Daoy (cell line): ENCODE measurements at places on chromosomes 16 and 17. TPM values are rescaled to one million over a fixed set of nuclear protein-coding genes. Genes with fewer than 3 reads are reported as not detected.

TP53TG3 gene
- total RNA-seq, result 3.4 and 7.6 TPM in 2 replicates

CLEC18B gene
- total RNA-seq, result 2.9 TPM in 1 of 2 replicates, not detected in the other

DNA sequence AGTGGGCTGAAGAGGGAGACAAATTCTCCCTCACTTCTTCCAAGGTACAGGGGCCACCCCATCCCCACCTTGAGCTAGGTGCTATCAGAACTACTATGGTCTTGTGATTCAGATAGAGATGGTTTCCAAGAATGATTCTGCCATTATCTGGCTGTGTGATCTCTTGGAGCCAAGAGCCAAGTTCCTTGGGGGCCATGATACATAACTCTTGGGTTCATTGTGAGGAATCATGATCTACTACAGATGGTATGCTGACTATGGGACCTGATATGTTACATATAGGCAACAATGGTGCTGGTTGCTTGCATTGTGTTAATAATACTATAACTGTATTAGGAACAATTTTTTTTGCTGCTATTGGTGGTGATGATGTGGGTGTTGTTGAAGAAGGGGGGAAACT is 45.7 kb downstream of the DYNLRB2 start:
- no peak for DNase-seq

RNF222 gene
- total RNA-seq, result not detected in 2 replicates

USP43 gene
- total RNA-seq, result 0.80 and 1.7 TPM in 2 replicates

DNA sequence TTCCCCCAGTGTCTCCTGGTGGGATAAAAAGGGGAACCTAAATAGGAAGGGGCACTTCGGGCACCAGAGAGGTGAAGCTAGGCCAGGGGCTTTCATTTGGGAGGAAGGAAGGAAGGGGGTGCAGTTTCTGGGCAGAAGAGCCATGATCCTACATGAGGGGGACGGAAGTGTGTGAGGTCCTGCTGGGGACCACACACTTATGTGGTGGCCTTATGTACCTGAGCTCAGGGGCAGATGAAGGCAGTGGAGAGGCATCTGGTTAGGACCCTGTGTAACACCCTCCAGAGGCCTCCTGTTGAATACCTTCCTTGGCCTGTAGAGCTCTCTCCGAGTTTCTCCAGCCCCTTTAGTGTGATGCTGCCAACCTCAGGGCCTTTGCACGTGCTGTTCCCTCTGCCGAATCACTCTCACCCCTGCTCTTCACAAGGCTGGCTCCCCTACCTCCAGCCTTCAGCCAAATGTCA is 21.2 kb downstream of the IGFBP4 start:
- no peak for DNase-seq
